ENCODE measurements at places on chromosomes 5 and 9. TPM values are rescaled to one million over a fixed set of nuclear protein-coding genes. Genes with fewer than 3 reads are reported as not detected.

PLAC8L1 gene
- total RNA-seq = not detected

CCDC192 gene
- not detected for total RNA-seq

TMC1 gene
- 9.0 TPM for total RNA-seq

ACOT12 gene
- total RNA-seq = not detected

KLHL3 gene
- total RNA-seq = 13.6 TPM

FBXL7 gene
- total RNA-seq = not detected

MIGA2 gene
- 40.7 TPM for total RNA-seq

DNA sequence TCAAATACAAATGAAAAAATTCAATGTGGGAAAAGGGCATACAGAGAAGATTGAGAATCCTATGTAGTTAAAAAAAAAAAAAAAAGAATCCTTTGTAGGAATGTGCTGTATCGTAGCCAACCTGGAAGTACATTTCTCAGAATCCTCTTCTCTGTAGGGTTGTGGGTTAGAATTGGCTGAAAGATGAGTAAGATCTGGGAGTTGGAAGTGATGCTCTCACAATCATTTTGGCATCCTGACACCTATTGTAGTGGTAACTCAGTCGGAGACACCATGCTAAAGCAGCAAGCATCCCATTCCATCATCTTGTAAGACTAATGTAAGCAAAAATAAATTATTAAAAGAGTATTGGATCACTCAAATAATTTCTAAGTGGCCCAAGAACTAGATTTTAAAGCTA, 30.6 kb downstream of the MRPL22 start:
- peaks cover 9% of the 10 kb centered on the region for H3K36me3 ChIP-seq
- no peak overlapping the region for H3K4me3 ChIP-seq
- DNase-seq = no peak
- H3K27ac ChIP-seq = no peak overlapping the region
- no peaks in the 10 kb centered on the region for H3K27me3 ChIP-seq

- H3K36me3 ChIP-seq = no peaks in the 10 kb centered on the region
- H3K4me3 ChIP-seq = no peak overlapping the region
- DNase-seq = no peak
- no peaks in the 10 kb centered on the region for H3K4me1 ChIP-seq
- H3K27me3 ChIP-seq = no peaks in the 10 kb centered on the region
Observed at GRCh38 chr9:123571240-123571639, 215.2 kb downstream of the CRB2 start.

- no peak overlapping the region for H3K4me3 ChIP-seq
- no peaks in the 10 kb centered on the region for H3K4me1 ChIP-seq
- no peak overlapping the region for H3K27ac ChIP-seq
- DNase-seq = no peak
- H3K36me3 ChIP-seq = no peaks in the 10 kb centered on the region
Observed at GRCh38 chr5:89043676-89044075, 160.7 kb upstream of the MEF2C start.

DNA sequence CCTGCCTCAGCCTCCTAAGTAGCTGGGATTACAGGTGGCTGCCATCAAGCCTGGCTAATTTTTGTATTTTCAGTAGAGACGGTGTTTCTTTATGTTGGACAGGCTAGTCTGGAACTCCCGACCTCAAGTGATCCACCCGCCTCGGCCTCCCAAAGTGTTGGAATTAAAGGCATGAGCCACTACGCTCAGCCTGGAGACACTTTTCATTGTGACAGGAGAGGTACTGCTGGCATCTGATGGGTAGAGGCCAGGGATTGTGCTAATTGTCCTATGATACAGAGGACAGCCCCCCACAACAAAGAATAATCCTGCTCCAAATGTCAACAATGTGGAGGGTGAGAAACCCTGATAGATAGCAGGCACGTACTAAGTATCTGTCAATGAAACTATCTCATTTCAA, 91.3 kb upstream of the SLC25A48 start:
- H3K27me3 ChIP-seq = peaks cover 53% of the 10 kb centered on the region
- no peak for DNase-seq
- no peak overlapping the region for H3K27ac ChIP-seq
- no peak overlapping the region for H3K4me3 ChIP-seq
- no peaks in the 10 kb centered on the region for H3K4me1 ChIP-seq
- no peaks in the 10 kb centered on the region for H3K36me3 ChIP-seq

DNA sequence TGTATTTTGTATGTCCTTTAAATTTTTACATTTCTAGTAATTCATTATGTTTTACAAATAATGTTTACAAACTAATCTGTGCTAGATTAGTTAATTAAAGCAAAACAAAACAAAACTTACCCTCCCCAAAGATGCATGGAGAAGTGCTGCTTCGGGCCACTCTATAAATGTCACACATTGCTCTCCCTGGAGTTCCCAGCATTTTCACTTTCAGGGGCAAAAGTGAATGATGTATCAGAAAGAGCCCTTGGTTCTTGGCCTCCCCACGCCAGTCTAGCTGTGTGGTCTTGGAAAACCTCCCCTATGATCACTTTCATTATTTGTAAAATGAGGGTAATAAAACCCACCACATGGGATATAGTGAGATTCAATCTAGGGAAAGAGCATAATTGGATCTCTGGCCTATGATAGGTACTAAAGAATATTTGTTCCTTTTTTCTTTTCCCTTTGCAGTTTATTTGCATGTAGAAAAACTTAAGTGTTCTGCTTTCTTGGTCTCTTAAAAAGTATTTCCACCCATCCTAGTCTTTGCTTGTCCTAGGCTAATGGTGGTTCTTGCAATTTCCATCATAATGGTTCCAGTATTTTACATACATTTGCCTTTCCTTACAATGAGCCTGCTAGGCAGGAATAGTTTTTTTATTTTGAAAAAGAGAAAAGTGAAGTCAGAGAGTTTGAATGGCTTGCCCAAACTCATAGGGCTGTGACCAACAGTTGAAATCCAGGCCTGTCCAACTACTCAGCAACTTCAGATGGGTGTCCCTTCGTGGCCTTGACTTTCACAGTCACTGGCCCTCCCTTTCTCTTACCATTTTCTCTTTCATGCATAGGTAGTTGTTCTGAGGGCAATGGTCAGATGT, 184.5 kb upstream of the KLF4 start:
- H3K27me3 ChIP-seq = no peaks in the 10 kb centered on the region
- no peaks in the 10 kb centered on the region for H3K36me3 ChIP-seq
- no peak overlapping the region for H3K4me3 ChIP-seq
- H3K27ac ChIP-seq = no peak overlapping the region

GRCh38 chr5:131628990-131629389, 6.0 kb downstream of the RAPGEF6 start:
- H3K4me3 ChIP-seq = no peak overlapping the region
- H3K27me3 ChIP-seq = no peaks in the 10 kb centered on the region
- H3K4me1 ChIP-seq = peaks cover 23% of the 10 kb centered on the region
- no peak for DNase-seq
- H3K27ac ChIP-seq = no peak overlapping the region

DNA sequence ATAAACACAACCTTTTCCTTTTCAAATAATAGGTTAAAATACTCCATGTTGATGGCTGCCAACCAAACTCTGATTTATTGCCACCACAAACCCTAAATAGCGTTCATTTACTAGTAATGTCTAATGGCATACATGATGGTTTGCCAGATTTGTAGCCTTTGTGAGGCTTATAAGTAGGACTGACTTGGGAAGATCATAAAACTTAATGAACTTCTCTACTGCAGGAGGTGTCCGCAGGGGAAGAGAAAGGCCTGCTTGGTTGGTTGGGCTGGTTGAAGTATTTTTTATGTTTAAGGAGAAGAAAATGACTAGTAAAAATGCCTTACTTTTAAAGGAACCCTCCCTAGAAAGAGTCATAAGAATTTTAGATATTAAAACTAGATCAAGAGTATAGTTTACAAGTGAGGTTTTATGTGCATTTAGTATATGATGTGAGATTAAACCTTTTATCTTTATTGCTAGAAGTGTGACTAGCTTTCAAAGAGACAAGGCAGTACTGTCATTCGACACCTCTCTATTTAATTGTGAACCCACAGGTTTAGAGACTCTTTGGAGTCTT, 5.0 kb downstream of the PBX3 start:
- DNase-seq = peak; percentile 56
- H3K4me1 ChIP-seq = peaks cover 19% of the 10 kb centered on the region
- no peak overlapping the region for H3K4me3 ChIP-seq
- no peaks in the 10 kb centered on the region for H3K36me3 ChIP-seq
- no peaks in the 10 kb centered on the region for H3K27me3 ChIP-seq
- H3K27ac ChIP-seq = no peak overlapping the region

DNA sequence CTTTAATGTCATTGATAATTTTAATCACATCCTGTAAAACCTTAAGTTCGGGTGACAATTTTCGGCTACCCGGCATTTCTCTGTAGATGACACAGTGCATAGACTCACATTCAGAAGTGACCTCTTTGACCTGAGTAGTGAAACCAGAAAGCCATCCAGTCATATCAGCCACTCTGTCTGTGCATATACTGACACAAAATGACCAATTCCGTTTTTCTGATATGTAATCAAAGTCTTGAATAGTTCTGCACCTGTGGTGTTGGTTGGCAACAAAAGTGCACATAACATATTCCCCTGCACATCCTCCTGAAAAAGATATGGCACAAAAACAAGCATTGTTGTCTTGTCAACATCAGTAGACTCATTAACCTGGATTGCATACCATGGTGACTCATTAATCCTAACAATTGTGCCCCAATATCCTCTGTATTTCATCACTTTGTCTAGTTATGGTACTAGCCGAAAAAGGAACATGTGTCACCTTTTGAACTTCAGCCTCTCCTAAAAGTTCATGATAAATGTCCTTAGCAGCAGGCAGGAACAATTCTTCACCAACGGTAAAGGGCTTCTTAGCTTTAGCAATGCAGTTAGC, 4.6 kb upstream of the HNRNPA0 start:
- H3K4me3 ChIP-seq = no peak overlapping the region
- H3K27me3 ChIP-seq = no peaks in the 10 kb centered on the region
- H3K4me1 ChIP-seq = peaks cover 52% of the 10 kb centered on the region
- no peaks in the 10 kb centered on the region for H3K36me3 ChIP-seq

DNA sequence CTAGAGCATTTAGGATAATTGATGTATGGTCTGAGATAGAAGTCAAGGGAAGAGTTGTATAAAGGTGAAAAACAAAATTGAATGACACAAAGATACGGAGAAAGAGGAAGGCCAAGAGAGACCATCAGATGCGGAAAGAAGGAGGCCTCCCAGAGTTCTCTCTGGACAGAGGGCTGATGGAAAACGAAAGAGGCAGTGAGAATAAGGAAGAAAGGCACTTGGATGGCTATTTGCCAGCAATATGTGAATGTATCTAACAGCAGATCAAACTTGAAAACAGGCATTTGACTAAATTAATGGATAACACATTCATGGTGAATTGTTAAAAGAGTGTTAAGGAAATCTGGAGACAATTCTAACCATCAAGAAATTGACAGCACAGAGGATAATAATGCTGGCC, 2.4 kb upstream of the DOCK8 start:
- H3K4me3 ChIP-seq = no peak overlapping the region
- no peak overlapping the region for H3K27ac ChIP-seq
- H3K4me1 ChIP-seq = no peaks in the 10 kb centered on the region
- DNase-seq = no peak
- H3K36me3 ChIP-seq = no peaks in the 10 kb centered on the region

DNA sequence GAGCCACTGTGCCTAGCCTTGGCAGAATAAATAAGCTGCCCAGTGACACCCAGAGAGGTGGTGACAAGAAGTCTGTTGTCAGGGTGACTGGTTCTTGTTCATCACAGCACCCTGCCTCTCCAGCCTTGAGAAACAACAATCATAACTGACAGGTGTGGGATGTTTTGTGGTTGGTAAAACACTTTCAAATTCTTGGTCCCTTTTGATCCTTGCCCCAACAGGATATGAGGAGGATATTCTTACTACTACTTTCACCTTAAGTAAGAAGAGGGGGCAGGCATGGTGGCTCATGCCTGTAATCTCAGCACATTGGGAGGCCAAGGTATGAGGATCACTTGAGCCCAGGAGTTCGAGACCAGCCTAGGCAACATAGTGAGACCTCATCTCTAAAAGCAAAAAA, 14.2 kb upstream of the FRRS1L start:
- no peaks in the 10 kb centered on the region for H3K36me3 ChIP-seq
- no peak overlapping the region for H3K4me3 ChIP-seq
- DNase-seq = no peak
- no peaks in the 10 kb centered on the region for H3K27me3 ChIP-seq

- no peaks in the 10 kb centered on the region for H3K36me3 ChIP-seq
- no peak overlapping the region for H3K4me3 ChIP-seq
- DNase-seq = no peak
Observed at GRCh38 chr5:144328494-144328893, 157.8 kb downstream of the KCTD16 start.

DNA sequence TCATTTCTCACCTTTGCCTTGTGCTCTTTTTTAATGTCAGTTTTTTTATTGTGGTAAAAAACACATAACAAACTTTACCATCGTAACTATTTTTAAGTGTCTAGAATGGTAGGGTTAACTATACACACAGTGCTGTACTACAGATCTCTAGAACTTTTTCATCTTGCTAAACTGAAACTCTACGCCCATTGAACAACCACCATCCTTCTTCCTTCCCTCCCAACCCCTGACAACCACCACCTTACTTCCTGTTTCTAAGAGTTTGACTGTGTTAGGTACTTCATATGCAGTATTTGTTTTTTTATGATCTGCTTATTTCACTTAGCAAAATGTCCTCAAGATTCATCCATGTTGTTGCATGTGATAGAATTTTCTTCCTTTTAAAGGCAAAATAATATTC, 54.9 kb downstream of the PSAT1 start:
- no peaks in the 10 kb centered on the region for H3K36me3 ChIP-seq
- no peaks in the 10 kb centered on the region for H3K4me1 ChIP-seq
- DNase-seq = no peak
- no peak overlapping the region for H3K27ac ChIP-seq
- H3K4me3 ChIP-seq = no peak overlapping the region

DNA sequence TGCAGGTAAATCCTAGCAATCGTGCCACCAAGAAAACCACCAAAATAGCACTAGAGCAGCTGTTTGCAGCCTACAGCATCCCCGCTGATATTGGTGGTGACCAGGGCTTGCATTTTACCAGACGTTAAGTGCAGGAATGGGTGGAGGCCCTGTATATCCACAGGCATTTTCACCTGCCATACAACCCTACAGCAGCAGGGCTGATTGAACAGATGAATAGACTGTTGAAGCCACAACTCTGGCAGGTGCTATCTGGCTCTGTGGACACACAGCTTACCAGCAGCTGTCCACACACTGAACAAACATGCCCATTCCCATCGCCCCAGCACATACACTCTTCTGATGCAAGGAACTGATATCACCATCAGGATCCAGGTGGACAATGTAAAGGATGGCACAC, 154.5 kb upstream of the APC start:
- H3K4me1 ChIP-seq = no peaks in the 10 kb centered on the region
- no peaks in the 10 kb centered on the region for H3K27me3 ChIP-seq
- no peaks in the 10 kb centered on the region for H3K36me3 ChIP-seq
- no peak overlapping the region for H3K4me3 ChIP-seq

All from PC-9 (cell line).